Activated CD4-positive, CD25-positive, alpha-beta regulatory T cell treated with anti-CD3 and anti-CD28 coated beads, Interleukin-2, amount 50 U/mL, for 24 hours (primary cell): ENCODE measurements at places on chromosomes 3 and 15.

DNA sequence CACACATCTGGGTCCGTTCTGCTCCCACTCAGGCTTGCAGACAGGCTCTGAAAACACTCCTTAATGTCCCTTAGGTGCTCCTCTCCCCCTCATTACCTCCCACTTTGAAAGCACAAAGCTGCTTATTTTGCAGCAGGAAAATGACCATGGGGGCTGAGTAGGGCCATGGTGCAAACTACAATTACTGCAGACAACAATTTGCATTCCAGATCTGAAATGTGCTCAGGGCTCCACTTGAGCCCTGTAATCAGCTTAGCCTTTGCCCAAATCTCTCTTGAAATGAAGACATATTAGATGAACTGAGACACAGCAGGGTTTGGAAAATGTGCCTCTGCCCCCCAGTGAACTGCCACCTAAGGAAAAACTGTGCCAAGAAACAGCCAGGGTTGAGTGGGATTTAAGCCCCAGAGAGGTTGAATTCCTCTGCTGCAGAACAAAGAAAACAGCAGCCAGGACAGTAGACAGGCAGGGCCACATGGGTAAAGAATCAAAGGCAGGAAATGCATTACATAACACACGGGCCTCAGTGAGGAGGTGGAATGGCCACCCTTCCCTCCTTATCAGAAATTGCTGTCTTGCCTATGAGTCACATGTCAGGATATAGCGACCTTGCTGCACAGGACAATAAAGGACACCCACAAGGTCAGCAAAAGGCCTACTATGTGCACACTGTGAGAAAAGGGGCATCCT lies 126.8 kb upstream of the ARHGEF3 start:
- no peak for ATAC-seq

- no peak for ATAC-seq
Measured at GRCh38 chr3:44237665-44238064, 4.0 kb upstream of the TOPAZ1 start.

DNA sequence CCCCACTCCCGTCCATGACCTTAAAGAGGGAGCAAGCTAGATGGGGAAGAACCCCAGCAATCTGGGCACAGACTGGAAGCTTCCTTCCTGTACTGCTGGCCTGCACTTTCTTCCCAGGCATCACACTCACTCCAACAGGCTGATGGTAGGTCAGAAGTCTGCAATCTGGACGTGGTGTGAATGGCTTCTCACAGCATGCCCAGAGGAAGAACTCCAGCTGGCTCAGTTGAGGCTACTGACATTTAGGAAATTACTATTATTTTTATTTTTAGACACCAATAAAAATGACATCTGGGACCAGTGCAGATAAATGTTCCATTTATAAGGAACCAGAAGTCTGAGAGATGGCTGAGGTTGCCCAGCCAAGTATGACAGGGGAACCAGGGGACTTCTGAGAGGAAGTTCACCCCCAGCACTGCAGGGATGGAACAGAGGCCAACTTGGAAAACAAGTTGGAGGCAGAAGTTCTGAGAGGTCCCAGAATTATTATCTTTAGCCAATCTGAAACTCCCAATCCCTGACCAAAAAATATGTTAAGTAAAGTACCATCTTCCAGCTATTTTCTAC lies 163.8 kb upstream of the CTNNB1 start:
- no peak for ATAC-seq

DNA sequence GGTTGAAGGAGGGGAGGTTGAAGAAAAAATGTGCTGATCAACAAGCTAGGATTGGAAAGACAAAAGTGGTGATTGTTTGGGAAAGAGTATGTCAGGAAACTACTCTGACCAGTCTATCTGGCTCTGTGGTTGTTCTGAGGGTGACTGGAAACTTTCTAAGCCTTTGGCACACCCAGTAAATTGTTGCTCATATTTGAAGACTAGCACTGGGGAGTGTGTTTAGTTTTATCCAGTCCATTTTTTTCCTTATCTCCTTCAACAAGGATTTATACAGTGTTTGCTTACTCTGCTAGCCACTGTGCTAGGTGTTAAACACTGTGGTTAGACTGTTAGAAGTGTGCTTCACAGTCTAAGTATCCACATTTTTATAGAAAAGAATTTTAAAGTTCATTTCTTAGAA lies 28.8 kb downstream of the PPM1L start:
- ATAC-seq: no peak

GRCh38 chr3:135337192-135337591 lies 542.1 kb downstream of the EPHB1 start:
- no peak for ATAC-seq

GRCh38 chr3:61578667-61579367 lies 17.4 kb downstream of the PTPRG start:
- ATAC-seq: no peak

DNA sequence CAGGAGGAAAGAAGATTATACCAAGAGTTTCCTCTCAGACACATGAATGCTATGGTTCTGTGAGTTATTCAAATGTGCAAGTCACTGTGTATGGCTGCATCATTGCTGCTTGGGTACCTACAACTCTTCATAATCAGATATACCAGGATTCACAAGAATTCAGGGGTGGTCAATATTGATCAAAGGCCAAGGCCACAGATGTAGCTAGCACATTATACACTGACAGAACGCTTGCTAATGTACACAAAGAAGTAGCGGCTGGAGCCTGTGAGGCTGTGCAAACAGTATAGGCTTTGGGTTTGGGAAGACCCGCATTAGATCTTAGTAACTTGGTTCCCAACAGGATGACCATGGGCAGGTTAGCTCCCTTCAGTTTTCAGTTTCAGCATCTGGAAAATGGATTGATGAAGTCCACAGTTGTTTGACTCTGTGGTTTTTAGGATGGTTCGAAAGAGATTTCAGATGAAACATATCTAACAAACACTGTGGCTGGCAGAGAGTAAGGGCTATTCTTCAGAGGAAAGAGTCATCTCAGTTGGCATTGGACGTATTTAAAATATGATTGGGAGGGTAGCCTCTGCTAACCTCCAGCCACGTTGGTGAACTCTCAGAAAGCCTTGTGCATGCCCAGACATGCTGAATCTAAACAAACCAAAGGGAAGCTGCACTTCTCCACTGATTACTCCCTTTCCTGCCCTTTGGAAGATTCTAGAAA lies 748.7 kb upstream of the CFAP20DC start:
- no peak for ATAC-seq

DNA sequence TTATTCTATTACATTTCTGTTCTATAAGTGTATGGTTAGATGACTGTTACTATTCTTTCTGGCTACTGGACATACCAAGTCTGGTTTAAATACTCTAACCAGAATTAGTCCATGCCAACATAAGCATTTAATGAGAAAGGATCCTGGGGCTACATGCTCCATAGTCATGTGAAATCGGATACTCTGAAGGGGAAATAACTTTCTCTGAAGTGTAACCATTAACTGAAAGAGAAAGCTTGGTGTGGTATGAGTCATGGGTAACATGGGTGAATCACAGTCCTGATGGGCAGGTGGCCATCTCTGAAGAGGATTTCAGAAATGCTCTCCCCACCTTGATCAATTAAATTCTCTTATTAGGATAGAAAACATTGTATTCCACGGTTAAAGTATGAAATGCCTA lies 69.4 kb downstream of the FHIT start:
- ATAC-seq: peak; percentile 83

GRCh38 chr3:63343674-63344073 lies 65.6 kb downstream of the SYNPR start:
- peak; percentile 36 for ATAC-seq

- ATAC-seq: peak; percentile 29
Measured at GRCh38 chr3:33111581-33111980, 2.2 kb upstream of the CRTAP start.
